Right renal pelvis (tissue), 4 donors: ENCODE measurements at places on chromosomes 4 and X. TPM values are rescaled to one million over a fixed set of nuclear protein-coding genes. Genes with fewer than 3 reads are reported as not detected.

Gene FAM120C
- 11.4 TPM for polyA plus RNA-seq

- no peak for DNase-seq
These were observed 300.7 kb upstream of the BOD1L1 start for GRCh38 chr4:13928214-13928613.

Gene MAGEC1
- not detected for polyA plus RNA-seq

- no peak for DNase-seq
These were observed 12.2 kb downstream of the RGS12 start for GRCh38 chr4:3304831-3305609.

GRCh38 chr4:80107374-80107773, 34.3 kb upstream of the ANTXR2 start:
- no peak for DNase-seq

Gene PDGFRA
- 208 TPM for polyA plus RNA-seq

- DNase-seq, result no peak
These were observed 216.2 kb downstream of the DHRSX start for GRCh38 chrX:2284601-2285000.
